ENCODE measurements at places on chromosomes 3 and 15.

- H3K27me3 ChIP-seq = no peaks in the 10 kb centered on the region
- H3K4me1 ChIP-seq = peaks cover 41% of the 10 kb centered on the region
- DNase-seq = peak; percentile 62
- no peaks in the 10 kb centered on the region for H3K36me3 ChIP-seq
- peak overlapping the region; percentile 42 for H3K27ac ChIP-seq
- no peak overlapping the region for H3K4me3 ChIP-seq
These were observed 30.7 kb downstream of the EIF4E3 start for GRCh38 chr3:71694358-71694999.

DNA sequence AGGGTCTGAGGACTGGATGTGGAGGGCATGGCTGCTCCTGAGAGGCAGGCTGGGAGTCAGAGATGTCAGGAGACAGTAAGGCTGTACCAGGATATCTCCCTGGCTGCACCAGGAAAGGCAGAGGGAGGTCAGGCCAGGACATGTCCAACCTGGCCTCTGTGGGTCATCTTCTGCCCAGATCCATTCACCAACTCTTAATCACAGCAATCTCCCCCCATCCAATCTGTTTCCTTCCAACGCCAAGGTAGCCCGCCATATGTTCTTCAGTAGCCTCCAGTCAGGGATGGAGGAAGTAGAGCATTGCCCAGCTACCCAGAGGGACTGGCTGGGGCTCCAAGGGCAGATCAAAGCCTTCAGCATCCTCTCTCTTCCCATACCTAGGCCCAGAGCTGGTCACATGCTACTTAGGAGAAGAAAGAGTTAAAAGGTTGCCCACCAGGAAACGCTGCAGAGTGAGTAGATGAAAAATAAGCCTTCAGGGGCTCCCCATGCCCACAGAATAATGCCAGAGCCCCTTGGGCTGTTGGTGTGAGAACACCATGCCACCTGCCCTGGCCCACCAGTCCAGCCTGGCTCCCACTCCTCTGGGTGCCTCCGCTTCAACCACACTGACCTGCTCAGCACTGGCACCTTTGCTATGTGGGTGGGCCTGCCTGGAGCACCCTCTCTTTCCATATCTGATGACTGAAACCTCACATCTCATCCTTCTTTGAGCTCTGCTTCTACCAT lies 176.8 kb downstream of the MEGF11 start:
- no peak overlapping the region for H3K4me3 ChIP-seq
- DNase-seq = no peak
- peaks cover 3% of the 10 kb centered on the region for H3K4me1 ChIP-seq
- no peaks in the 10 kb centered on the region for H3K36me3 ChIP-seq

DNA sequence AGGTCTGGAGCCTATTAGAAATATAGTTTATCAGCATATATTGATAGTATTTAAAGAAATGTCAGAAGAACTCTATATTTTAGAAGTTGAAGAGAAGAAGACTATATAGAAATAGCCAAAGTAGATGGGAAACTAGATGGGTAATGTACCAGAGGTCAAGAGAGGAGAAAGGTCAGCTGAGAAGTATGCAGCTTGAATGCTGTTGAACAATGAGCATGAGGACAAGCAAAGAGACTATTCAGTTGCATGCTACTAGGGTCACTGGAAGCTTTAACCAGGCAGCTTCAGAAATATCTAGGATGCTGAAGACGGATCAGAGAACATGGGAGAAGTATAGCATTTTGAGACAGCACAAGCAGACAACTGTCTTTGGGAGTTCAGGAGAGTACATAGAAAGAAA lies 19.6 kb upstream of the TIPARP start:
- no peaks in the 10 kb centered on the region for H3K27me3 ChIP-seq
- no peaks in the 10 kb centered on the region for H3K36me3 ChIP-seq
- DNase-seq = no peak
- no peak overlapping the region for H3K4me3 ChIP-seq
- no peaks in the 10 kb centered on the region for H3K4me1 ChIP-seq

DNA sequence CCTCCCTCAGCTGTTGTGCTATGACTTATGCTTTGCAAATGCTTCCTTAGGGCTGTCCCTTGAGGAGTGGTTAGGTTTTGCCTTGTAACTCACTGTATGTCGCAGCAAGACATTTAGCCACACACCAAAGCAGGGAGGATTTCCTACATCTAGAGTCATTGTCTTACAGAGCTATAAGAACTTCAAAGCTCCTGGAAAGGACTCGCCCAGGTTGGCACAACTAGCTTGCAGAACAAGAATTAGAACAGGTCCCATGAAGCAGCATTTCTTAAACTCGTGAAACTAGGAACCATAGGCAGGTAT lies 19.4 kb upstream of the ACAP2 start:
- no peaks in the 10 kb centered on the region for H3K36me3 ChIP-seq
- no peaks in the 10 kb centered on the region for H3K4me1 ChIP-seq
- no peak overlapping the region for H3K27ac ChIP-seq
- DNase-seq = no peak

DNA sequence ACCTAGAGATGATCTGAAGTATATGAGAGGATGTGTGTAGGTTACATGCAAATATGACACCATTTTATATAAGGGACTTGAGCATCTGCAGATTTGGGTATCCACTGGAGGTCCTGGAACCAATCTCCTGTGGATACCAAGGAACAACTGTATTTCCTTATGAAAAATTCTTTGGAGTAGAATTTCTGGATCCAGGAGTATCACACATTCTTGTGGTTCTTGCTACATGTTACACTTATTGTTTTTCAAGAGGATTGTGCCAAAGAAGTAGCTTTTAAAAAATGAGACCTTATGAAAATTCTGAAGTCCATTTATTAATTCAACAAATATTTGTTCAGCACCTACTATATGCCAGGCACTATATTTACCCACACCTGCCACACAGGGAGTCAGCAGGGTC lies 15.7 kb upstream of the TBC1D23 start:
- H3K4me3 ChIP-seq = no peak overlapping the region
- peaks cover 9% of the 10 kb centered on the region for H3K4me1 ChIP-seq
- H3K36me3 ChIP-seq = no peaks in the 10 kb centered on the region
- no peak for DNase-seq
- no peaks in the 10 kb centered on the region for H3K27me3 ChIP-seq
